Left lung (tissue), 14 donors: ENCODE measurements at places on chromosomes 1 and 21. TPM values are rescaled to one million over a fixed set of nuclear protein-coding genes. Genes with fewer than 3 reads are reported as not detected.

Gene SSR2
- total RNA-seq, result 296 TPM

DNA sequence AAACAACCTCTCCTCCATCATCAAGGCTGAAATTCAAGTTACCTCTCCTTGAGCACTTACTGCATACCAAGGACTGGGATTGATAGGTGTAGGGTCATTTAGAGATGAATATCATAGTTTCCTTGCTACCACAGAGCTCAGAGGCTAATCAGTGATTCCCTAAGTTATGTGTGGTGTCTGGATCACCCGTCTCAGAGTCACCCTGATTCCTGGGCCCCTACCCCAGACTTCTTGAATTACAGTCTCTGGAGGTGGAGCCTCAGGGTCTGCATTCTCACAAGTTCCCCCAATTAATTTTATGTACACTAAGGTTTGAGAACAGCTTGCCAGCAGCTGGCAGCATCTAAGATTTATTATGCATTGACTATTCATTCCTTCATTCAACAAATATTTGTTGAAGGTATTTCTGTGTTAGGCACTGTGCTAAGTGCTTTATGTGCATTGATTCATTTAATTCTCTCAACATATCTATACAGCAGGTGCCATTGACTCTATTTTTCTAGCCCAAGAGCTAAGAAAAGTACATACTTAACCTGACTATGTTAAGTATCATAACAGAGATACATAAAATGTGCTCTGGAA is 182.9 kb upstream of the FGGY start:
- DNase-seq, result no peak

Gene PGD
- total RNA-seq, result 130 TPM

DNA sequence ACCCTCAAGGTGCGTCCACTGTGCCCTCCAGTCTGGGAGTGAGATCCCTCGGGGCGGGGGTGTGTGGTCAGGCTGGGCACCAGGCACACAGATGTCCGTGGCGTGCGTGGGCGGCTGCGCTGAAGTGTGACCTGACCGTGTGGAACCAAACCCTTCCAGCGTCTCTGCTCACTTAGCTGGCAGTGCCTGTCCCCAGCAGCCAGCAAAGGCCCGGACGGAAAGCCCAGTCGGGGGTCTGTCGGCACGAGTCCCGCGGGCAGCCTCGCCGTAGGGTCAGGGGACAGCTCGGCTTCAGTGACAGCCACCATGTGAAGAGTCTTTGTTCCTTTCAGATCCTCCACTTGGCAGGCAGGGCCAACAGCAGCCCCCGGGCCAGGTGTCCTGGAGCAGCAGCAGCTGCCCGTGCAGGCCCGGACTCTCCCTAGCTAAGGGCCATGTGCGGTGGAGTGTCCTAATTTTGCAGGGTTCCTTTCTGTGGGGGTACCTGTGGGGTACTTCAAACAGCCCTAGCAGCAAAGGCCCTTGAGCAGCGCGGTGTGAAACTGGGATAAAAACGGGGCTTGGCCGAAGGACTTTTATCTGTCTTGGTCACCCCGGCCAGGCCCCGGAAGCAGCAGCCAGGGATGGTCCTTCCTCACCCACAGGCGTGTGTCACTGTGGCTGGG is 11.6 kb downstream of the TTLL10 start:
- DNase-seq, result no peak
